Brain (organoid and tissue), 16 donors: ENCODE measurements at places on chromosomes 4 and X.
A peak's percentile ranks its signal among the peaks of the same experiment; 100 is the strongest.

DNA sequence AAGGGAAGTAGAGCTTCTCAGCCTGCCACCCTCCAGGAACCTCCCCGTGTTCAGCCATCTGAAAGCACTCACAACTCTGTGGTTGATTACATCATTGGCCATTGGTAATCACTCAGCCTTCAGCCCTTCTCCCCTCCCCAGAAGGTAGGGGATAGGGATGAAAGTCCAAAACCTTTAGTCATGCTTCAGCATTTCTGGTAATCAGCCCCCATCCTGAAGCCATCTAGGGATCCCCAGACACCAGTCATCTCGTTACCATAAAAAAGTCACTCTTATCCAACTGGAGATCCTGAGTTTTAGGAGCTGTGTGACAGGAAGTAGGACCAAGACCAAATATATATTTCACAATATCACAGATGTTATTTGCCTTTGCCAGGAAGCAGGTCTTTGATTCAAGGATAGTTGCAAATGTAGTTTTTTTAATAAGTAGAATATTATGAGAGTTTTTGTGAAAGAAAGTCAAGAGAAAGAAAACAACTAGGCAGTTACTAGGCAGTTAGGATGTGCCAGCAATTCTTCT is 364.6 kb upstream of the NOCT start:
- DNase-seq = no peak

GRCh38 chrX:47098338-47099094 is 20.3 kb downstream of the RGN start:
- peak; percentile 25 for DNase-seq

DNA sequence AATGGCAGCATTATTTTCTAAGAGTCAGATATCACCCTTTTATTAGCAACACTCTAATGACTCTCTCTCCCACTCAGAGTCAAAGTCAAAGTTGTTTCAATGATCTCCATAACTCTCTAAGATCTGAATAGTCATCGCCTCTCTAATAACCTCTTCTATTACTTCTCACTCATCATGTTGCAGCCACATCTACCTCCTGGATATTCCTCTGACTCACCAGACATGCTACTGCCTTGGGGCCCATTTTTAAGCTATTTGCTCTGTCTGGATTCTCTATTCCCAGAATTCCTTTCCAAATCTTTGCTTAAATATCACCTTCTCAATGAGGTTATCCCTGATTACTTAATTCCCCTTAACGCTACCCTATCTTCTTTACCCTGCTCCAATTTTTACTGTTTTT is 391.8 kb upstream of the MAGEB16 start:
- no peak for DNase-seq

DNA sequence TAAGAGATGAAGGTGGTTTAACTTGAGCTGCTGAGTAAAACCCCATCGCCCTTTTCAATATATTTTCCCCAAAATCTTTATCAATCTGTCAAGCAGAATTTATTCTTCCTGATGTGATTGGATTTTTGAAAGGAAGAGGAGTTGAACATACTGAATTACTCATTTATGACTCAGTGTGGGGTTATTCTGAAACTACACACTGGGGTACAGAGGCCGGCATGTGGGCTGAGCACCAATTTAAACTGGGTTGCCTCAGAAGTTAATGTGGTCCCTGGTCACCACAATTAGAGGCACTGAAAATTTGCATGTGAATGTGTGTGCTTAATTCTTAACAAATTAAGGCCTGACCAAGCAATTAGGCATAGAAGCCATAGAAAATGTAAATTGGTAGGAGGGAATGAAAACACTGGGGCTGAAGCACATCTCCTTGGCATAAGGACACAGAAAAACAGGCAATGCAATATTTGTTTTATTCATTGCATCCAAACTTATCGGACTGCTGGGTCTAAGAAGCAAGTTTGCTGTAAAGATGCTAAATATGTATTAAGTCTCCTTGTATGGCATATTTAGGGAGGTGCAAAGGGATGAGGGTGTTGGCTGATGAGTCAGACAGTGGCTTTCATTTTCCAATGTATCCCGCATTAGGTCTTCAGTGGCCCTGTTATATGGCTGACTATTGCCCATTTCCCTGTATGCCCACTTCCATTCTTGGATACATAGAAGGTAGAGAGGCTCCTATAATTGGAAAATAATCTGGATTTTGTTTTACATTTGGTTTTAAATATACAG is 170.9 kb downstream of the IL15 start:
- DNase-seq = peak; percentile 35

GRCh38 chr4:147042046-147042445 is 96.4 kb upstream of the TTC29 start:
- no peak for DNase-seq

GRCh38 chr4:38674258-38675144 is 10.5 kb downstream of the KLF3 start:
- DNase-seq = no peak

GRCh38 chr4:6674500-6675149 is 19.1 kb upstream of the S100P start:
- peak; percentile 69 for DNase-seq

DNA sequence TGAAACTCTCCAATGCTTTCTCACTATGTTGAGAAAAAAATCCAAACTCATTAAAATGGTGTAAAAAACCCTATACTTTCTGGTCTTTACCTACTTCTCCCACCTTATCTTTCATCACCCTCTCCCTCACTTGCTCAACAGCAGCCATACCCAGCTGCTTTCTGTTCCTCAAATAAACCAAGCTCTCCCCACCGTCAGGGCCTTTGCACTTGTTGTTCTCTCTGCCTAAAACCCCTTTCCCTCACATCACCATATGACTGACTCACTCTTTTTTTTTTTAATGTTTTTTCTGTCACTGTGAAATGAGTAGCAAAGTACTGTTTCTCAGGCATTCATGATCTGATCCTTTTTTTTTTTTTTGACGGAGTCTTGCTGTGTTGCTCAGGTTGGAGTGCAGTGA is 122.3 kb upstream of the TMEM164 start:
- no peak for DNase-seq

GRCh38 chrX:39258331-39258730 is 457.1 kb downstream of the MID1IP1 start:
- peak; percentile 1 for DNase-seq

GRCh38 chrX:33190016-33190415 is 21.3 kb downstream of the DMD start:
- no peak for DNase-seq

DNA sequence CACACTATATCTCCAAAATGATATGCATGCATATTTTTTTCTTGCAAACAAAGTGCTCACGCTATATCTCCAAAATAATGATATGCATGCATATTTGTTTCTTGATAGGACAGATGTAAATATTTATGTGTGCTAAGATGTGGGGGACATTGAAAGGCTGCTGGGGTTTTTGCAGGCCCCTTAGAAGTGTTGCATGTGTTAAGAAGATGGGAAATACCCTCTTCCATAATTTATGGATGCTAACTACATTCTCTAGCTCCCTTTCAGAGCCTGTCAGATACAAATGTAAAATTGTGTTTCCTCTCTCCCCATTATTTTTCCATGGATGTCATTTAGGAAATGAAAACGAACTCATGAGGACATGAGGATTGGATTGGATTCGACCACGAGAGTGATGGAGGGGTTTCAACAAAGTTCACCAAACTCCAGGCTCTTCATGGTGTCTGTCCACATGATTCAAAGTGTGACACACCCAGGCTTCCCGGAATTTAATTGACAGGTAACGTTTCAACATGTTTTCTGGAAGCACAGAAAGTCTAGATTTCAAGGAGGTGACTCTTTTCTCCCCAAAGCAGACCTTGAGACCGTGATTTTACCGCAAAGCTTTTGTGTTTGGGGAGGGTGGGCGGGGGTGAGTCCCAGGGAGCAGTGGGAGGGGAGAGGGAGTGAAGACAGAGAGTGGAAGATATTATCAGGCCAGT is 94.4 kb upstream of the CD99 start:
- DNase-seq = no peak

GRCh38 chr4:167775375-167775774 is 317.0 kb upstream of the ANXA10 start:
- DNase-seq = no peak

DNA sequence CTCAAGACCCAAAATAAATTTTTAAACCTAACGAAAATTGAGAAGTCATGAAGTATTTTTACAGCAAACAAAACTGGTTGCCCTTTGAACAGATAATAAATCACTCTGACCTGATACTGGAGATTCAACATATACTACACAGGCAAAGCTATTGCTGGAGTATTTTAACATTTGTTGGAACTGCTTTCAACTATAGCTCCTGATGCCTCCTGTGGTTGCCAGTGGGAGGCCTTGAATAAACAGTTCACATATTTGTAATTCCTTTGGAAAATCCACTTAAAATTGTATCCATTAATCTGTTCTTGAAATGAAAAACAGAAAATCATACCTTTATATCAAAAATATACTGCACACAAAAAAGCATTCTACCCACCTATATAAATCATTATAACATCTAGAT is 605.1 kb downstream of the KCTD8 start:
- no peak for DNase-seq

GRCh38 chr4:40506066-40506465 is 123.6 kb downstream of the RBM47 start:
- no peak for DNase-seq

DNA sequence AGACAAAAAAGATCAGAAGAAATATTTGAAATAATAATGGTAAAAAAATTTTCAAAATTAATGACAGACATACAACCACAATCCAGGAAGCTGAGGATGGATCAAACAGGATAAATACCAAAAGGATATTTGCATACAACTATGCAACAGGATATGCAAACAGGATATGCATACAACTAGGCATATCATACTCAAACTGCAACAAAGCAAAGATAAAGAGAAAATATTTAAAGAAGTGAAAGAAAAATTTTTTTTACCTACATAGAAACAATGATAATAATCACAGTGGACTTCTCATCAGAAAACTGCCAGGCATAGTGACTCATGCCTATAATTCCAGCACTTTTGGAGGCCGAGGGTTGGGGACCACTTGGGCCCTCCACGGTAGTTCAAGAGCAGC is 11.3 kb upstream of the DHX15 start:
- DNase-seq = no peak

DNA sequence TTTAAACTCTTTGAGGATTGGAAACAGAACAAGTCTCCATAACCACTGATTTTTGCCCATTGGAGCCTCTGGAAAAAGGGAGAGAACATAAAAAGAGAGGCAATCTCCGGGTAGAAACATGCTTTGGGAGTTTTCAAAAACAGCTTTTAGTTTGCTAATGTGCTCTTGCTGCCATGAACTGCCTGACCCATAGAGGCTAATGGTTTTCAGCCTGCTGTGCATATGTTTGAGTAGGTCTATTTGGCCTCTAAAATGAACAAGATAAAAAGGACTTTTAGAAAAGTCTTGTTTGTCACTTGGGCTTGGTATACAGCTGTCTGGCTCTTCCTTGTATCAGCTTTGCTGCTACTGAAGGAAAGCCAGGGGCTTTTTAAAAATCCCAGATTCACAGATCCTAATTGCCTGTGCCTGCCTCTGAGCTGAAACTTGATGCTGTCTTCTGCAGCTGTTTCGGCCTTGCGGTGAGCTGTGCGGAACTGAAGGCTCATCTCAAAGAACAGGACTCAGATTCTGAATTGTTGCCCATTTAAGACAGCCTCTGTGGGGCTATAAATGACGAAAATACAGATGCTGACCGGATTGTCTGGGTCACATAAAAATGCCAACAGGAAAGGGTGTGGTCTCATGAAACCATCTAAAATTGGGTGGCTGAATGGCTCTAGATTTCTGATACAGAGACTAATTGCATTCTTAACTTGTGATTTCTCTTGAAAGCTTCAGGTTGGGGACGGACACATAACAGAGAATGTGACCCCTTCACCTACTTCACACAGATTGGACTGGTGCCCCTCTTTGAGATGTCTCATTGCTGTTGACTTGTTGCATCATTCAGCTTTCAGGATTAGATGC is 18.4 kb upstream of the ZNF41 start:
- DNase-seq = no peak

DNA sequence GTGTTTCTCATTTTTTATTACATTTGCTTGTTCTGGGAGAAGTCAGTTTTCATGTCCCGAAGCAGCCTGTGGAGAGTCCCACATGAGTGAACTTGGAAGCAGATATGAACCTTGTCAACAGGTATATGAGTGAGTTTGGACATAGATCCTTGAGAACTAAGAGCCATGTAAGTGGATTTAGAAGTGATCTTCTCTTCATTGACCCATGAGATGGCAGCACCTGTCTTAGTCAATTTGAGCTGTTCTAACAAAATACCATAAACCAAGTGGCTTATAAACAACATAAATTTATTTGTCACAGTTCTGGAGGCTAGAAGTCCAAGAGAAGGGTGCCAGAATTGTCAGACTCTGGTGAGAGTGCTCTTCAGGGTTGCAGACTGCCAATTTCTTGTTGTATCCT is 1043.8 kb downstream of the ADGRL3 start:
- DNase-seq = no peak

- no peak for DNase-seq
These were observed 39.9 kb downstream of the RAB40AL start for GRCh38 chrX:102976793-102977495.

GRCh38 chr4:182801636-182802035 is 115.5 kb downstream of the DCTD start:
- peak; percentile 78 for DNase-seq

- DNase-seq = peak; percentile 27
These were observed 1.7 kb downstream of the PDGFRA start for GRCh38 chr4:54230484-54231418.

GRCh38 chr4:175424111-175424510 is 388.0 kb downstream of the GPM6A start:
- no peak for DNase-seq

- no peak for DNase-seq
These were observed 154.2 kb upstream of the PRDX4 start for GRCh38 chrX:23513121-23513520.

DNA sequence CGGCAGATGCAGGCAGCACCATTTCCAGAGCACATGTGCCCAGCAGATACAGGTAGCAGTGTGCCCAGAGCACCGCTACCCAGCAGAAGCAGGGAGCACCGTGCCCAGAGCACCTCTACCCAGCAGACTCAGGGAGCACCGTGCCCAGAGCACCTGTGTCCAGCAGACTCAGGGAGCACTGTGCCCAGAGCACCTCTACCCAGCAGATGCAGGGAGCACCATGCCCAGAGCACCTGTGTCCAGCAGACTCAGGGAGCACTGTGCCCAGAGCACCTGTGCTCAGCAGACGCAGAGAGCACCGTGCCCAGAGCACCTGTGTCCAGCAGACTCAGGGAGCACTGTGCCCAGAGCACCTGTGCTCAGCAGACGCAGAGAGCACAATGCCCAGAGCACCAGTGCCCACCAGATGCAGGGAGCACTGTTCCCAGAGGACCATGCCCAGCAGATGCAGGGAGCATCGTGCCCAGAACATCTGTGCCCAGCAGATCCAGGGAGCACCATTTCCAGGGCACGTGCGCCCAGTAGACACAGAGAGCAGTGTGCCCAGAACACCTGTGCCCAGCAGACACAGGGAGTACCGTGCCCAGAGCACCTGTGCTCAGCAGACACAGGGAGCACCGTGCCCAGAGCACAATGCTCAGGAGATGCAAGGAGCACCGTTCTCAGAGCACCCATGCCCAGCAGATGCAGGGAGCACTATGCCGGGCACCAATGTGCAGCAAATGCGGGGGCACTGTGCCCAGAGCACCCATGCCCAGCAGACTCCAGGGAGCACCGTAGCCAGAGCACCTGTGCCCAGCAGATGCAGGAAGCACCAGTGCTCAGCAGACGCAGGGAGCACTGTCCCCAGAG is 236.4 kb downstream of the DHRSX start:
- no peak for DNase-seq
